Stimulated activated CD4-positive, alpha-beta T cell treated with anti-CD3 and anti-CD28 coated beads, Interleukin-12 subunit alpha, Interleukin-12 subunit beta, amount 100 ng/mL, for 48 hours (primary cell): ENCODE measurements at places on chromosomes 13 and 19.
A peak's percentile ranks its signal among the peaks of the same experiment; 100 is the strongest.

DNA sequence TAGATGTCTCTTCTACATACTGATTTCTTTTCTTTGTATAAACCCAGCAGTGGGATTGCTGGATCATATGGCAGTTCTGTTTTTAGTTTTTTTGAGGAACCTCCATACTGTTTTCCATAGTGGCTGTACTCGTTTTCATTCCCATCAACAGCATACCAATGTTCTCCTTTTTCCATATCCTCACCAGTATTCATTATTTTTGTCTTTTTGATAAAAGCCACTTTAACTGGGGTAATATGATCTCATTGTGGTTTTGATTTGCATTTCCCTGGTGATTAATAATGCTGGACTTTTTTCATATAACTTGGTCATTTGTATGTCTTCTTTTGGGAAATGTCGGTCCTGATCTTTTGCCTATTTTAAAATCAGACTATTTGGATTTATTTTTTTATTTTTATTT, 108.5 kb downstream of the PAN3 start:
- DNase-seq = no peak

GRCh38 chr13:43684963-43685725, 101.6 kb downstream of the ENOX1 start:
- no peak for DNase-seq

DNA sequence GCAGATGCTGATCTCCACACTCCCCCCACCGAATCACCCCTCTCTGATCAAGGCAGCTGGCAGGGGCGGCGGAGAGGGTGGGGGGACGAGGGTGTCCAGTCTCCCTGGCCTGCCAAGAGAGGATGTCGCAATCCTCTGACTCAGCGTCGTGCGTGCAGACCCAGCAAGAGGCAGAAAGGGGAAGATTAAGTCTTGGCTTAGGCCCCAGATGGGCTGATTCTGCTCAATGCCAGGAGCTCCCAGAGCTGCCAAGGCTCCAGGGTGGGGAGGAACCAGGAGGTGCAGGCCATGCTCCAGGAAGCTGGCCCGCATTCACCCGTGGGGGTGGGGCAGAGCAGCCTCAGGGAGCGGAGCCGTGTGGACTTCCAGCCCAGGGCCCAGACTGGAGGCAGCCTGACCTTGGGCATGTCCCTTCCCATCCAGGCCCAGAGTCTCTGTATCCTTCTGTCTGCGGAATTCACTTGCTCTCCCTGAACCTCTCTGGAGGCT, 6.6 kb upstream of the BCL3 start:
- no peak for DNase-seq

DNA sequence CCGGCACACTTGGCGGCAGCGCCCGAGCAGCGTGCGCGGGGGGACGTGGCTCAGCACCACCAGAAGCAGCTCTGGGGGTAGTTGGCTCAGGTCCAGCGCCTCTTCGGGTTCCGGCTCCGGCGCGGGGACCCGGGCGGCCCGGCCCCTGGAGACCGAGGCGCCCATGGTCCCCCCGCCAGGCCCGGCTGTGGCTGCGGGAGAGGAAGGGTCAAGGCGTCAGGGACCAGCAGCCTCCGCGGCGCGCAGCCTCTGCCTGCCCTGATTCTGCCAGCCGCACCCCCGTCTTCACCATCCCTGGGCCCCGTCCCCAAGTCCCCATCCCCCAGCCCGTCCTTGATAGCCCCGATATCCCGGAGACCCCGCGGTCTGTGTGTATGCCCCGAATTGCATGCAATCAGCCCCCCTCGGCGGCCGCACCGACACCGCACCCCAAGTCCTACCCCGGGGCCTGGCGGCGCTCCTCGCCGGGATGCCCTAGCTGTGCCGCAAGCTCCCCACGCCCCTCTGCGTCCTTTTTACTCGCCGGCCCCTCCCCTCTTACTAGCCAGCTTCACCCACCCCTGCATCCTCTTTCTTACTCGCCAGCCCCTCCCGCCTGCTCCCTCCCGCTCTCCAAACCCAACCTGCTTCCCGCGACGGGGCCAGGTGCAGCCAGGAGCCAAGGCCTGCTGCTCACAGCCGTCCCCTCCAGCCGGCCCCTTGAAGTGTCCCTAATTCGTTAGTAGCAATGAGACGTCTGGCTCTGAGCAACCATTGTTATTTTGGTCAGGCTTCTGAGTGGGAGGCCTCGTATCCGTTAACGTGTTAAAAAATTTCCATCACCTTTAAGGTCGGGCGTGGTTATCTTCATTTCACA, at the start of gene FBXO27:
TSS of gene FBXO27 (minus strand) at position 487 of the 856 bp plus-strand sequence. CDS start at position 165, 322 bp downstream.
- DNase-seq = no peak

DNA sequence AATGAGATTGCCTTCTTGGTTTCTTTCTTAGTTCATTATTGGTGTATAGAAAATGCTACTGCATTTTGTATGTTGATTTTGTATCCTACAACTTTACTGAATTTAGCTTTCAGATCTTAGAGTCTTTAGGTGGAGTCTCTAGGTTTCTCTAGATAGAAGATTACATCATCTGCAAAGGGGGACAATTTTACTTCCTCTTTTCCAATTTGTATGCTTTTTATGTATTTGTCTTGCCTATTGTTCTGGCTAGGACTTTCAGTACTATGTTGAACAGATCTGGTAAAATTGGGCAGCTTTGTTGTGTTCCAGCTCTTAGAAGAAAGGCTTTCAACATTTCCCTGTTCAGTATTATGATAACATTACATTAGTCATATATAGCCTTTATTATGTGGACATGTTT, 101.0 kb upstream of the SPRY2 start:
- no peak for DNase-seq

- DNase-seq = no peak
Observed at GRCh38 chr19:54608792-54609191, 15.4 kb downstream of the LILRA1 start.

DNA sequence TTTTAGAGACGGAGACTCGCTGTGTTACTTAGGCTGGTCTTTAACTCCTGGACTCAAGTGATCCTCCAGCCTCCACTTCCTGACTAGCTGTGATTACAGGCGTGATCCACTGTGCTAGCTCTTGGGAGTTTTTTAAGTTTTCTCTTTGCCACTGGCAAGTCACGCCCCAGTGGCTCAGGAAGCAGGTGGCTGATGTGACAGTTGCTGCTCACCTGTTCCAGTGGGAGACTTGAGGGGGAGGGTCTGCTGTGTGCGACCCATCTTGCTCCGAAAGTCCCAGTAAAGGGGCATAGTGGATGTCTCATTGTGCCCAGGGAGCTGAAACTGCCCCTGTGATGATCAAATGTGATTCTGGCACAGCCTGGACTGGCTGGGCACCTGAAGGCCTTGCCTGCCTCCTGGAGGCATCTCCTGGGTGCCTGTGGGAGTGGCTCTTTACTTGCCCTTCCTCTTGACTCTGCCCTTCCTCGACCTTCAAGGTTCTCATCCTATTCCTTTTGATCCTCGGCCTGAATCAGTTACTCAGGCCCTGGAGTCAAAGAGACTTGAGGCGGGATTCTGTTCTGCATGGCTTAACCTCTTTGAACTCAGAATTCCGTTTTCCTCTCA, 7.8 kb downstream of the SMARCA4 start:
- no peak for DNase-seq

DNA sequence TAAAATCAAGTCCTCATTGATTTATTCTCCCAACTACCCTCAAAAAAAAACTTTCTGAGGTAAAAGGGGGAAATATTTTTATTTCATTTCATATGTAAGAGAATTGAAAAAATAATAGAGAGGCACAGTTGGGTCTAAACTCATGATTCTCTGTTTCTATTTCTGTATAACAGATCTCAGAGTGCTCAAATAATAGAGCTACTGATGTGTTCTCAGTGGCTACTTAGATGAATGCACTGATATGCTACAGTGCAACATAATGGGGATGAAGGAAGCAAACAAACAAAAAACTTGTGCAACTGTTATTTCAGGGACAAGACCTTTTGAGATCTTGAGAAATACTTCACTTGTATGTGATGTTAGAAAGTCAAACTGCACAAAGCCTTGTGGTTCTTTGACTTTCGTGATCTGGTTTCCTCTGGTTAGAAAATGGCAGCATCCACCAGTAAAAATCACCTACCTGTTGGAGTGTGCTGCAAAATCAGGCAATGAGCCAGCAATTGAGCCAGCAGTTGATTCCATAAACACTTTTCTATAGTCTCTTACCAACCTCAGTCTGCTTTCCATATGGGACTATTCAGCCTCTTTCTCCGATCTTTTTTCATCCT, 9.7 kb upstream of the DACH1 start:
- no peak for DNase-seq

GRCh38 chr19:45467456-45468158, at the start of gene FOSB:
Gene FOSB (plus strand): TSS chr19:45467996. CDS start chr19:45468587, 591 bp downstream.
- DNase-seq = peak; percentile 89

DNA sequence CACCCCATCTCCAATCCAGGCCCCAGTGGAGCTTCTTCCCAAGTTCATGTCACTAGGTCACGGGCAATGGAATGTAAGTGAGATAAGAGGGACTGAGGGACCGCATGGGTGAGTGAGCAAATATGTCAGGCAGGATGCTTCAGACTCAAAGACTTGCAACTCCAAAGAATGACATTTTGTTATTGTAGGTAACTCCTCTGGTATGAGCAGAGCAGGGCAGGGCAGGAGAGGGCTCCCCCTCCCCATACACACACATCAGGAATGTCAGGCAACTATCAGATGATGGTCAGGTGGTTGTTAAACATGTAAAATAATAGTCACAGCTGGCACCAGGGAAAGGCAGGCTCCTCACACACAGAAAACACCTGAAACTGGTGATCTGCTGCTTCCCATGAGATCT, 10.6 kb downstream of the ERVV-2 start:
- DNase-seq = no peak

- DNase-seq = no peak
Observed at GRCh38 chr13:51595416-51595815, 11.2 kb downstream of the WDFY2 start.

GRCh38 chr13:78286748-78287147, 316.6 kb downstream of the POU4F1 start:
- no peak for DNase-seq

DNA sequence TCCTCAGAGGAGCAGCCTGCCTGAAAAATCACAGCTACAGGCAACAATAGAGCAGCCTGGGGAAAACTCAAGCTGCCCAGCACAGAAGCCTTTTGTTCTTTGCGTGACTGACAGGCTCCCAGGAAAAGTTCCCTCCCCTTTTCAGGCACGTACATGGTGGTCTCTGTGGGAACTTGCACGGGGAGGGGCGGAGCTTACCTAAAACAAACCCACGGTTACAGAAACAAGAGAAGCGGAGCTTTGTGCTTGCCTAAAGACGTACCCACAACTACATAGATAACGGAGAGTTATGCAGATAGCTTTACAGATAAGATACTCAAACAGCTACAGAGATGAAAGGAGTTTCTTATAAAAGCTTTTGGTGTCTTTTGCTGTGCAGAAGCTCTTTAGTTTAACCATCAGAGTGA, 11.4 kb downstream of the ETFB start:
- no peak for DNase-seq

- no peak for DNase-seq
Observed at GRCh38 chr13:57698851-57699250, 67.3 kb downstream of the PCDH17 start.

DNA sequence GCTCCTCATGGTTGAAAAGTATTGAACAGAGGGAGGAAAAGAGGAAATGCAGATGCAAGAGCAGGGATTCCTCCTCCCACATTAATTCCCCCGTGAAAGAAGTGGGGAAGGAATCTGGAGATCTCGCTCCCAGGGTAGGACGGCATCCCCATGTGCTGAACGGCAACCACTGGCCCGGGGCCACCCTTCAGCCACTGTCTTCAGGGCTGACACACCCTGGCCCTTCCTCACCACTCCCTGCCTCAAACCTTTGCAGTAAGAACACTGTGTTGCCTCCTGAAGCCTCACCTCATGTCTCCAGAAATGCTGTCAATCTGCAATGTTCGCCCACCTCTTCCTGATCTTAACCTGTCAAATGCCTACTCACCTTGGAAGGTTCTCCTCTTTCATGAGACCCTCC, 10.9 kb upstream of the DOCK9 start:
- no peak for DNase-seq

- no peak for DNase-seq
Observed at GRCh38 chr13:80979035-80979641, 638.2 kb upstream of the SPRY2 start.

DNA sequence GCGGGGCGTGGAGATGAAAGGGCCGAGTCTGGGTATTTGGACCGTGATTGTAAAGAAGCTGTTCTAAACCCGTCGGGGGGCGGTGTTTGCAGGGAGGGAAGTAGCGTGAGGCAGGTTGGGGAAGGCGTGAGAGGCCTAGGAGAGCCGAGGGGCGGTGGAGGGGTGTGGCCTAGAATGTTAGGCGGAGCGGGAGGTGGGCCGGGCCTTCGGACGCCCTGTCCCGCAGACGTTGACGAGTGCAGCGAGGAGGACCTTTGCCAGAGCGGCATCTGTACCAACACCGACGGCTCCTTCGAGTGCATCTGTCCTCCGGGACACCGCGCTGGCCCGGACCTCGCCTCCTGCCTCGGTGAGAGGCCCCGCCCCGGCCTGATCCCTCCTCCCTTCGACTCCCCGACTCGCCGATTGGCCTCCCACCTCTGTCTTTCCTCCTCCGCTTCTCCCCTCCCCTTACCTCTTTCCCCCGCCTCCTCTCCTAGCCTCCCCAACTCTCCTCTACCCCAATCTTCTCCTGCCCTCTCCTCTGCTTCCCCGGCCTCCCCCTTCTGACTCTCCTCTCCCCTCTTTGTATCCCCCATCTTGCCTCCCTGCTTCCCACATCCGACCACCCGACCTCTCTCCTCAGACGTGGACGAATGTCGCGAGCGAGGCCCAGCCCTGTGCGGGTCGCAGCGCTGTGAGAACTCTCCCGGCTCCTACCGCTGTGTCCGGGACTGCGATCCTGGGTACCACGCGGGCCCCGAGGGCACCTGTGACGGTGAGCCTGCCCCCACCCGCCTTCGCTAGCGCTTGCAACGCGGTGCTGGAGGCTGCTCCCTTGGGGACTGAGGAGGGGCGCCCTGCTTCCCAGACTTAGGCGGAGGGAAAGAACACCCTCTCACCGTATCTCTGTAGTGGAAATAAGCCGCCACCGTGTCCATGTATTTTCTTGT, 12.8 kb downstream of the LTBP4 start:
- peak; percentile 88 for DNase-seq

GRCh38 chr19:17865364-17866311, 5.9 kb downstream of the RPL18A start:
- DNase-seq = no peak

GRCh38 chr13:98507282-98507797, 69.6 kb downstream of the STK24 start:
- DNase-seq = no peak

DNA sequence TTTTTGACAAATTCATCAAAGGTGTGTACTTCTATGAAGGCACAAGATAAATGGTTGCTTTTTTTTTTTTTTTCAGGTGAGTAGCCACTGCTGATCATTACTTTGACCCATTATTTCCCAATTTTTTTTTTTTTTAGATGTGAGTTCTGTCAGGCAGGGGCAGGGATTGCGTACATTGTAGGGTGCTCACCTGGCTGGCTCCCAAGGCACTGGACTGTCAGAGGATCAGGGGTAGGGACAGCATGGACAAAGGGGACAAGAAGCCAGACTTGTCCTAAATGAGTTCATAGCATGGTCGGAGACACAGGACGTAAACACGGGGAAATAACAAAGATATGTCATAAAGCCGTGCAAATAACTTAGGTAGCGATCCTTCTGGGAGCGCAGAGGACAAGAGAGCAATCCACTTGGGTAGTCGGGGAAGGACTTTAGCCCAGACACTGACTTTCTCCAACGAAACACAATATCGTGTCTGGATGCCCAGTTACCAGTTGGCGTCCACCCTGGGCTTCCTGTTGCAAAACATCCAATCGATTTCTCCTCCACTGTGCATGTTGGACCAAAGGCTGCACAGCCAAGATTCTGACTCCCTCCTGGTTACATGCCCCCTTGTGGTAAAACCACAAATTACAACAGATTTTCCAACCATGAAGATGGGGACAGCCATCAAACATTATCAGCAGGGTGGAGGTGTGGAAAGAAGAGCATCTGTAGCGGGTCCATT, 27.5 kb upstream of the KATNAL1 start:
- peak; percentile 71 for DNase-seq
